EH (cell line): ENCODE measurements at places on chromosomes 5 and 9.

GRCh38 chr5:168850683-168851082 lies 271.5 kb upstream of the PANK3 start:
- no peak for DNase-seq

GRCh38 chr5:88509403-88509802 lies 240.8 kb upstream of the TMEM161B start:
- DNase-seq, result no peak

- no peak for DNase-seq
These were observed 26.7 kb upstream of the FRMPD1 start for GRCh38 chr9:37624073-37624472.

- no peak for DNase-seq
These were observed 22.4 kb upstream of the CORO2A start for GRCh38 chr9:98214811-98215210.

DNA sequence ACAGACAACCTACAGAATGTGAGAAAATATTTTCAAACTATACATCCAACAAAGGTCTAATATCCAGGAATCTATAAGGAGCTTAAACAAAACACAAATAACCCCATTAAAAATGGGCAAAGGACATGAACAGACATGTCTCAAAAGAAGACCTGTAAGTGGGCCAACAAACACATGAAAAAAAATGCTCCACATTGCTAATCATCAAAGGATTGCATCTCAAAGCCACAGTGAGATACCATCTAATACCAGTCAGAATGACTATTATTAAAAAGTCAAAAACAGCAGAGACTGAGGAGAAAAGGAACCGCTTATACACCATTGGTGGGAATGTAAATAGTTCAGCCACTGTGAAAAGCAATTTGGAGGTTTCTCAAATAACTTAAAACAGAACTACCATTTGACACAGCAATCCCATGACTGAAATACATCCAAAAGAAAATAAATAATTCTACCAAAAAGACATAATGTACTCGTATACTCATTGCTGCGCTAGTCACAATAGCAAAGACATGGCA lies 39.1 kb upstream of the C5orf63 start:
- DNase-seq, result peak; percentile 61

DNA sequence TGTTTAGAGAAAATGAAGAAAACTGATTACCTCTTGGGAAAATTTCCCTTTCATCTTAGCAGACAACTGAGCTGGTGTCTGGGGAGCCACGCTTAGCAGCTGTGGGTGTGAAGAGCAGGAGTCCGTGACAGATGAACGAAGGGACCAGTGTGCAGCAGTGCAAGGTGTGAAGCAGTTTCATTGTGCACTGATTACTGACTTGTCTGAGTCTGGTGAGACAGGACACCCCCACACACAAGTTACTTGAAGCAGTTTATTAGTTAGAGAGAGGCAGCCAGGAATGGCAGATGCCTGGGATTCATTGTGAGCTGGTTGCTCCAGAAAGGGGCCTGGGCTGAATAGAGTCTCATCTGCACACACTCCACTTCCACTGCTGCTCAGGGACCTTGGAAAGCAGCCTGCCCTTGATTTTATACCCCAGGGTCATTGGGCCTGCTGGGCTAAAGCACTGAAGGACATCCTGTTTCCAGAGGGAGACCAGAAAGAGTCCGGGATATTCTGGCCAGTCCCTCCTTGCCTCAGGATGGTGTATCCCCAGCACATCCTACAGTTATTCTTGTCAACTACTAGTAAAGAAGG lies 47.4 kb downstream of the FBXL7 start:
- no peak for DNase-seq

DNA sequence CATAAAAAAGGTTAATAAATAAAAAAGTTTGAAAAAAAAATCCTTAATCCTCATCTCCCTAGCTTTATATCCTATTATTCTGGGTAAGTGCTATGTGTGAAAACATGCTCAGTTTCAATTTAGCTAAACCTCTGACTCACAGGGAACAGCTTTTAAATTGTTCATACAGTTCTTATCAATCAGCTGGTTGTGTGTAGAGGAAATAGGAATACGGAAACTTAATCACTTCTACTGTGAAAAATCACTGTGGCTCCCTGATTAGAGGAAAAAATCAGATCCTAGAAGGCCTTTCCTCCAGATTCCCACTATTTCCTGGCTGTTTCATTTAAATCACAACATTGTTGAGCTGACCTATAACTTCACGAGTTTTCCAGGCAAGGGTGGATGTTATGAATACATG lies 120.5 kb downstream of the MARCHF3 start:
- DNase-seq, result no peak

DNA sequence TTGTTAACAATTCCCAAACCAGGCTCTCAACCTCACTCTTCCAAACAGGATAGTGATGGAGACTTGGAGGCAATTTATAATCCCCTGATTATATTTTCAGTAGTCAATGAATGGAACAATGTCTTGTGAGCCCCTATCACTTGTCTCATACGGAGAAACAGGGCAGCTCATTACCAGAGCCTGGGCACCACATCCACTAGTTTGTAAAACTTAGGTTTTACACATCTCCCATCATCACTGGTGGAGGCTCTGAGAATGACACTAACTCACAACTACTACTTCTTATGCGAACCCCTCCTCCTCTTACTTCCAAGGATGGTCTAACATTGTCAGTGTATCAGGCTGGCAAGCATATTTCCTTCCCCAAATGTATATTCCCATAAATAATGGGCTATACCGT lies 253.7 kb downstream of the EPB41L4A start:
- DNase-seq, result no peak

DNA sequence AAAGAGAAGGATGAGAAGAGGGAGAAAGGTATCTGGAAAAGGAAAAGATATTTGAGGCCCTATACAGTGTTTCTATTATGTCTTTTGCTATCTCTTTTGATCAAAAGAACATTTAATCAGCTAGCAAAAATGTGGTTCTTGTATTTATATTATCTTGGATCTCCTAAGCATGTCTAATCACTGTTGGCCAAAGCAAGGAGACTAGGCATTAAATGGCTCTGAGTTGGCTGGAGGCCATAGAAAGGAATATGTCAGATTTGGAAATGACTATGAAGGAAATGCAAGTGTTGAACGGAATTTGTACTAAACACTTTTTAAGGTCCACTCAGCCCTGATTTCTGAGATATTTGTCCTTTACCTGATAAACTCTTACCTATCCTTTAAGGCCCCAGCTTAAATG lies 22.4 kb upstream of the THG1L start:
- peak; percentile 81 for DNase-seq

DNA sequence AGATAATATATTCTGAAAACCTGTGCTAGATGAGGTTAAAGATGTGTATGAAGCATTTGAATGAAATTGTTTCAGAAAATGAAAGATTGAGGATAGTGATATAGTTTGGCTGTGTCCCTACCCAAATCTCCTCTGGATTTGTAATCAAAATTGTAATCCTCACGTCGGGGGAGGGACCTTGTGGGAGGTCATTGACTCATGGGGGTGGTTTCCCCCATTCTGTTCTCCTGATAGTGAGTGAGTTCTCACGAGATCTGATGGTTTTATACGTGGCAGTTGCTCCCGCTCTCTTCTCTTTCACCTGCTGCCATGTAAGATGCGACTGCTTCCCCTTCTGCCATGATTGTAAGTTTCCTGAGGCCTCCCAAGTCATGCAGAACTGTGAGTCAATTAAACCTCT lies 2.0 kb upstream of the TEX48 start:
- DNase-seq, result no peak

GRCh38 chr5:43113546-43113945 lies 7.2 kb upstream of the ZNF131 start:
- DNase-seq, result no peak

GRCh38 chr5:68225188-68225910 lies 9.8 kb downstream of the PIK3R1 start:
- peak; percentile 93 for DNase-seq

- DNase-seq, result no peak
These were observed 50.8 kb downstream of the ADAMTS12 start for GRCh38 chr5:33840927-33841547.

- peak; percentile 27 for DNase-seq
These were observed 70.5 kb upstream of the OR2K2 start for GRCh38 chr9:111400564-111400898.

DNA sequence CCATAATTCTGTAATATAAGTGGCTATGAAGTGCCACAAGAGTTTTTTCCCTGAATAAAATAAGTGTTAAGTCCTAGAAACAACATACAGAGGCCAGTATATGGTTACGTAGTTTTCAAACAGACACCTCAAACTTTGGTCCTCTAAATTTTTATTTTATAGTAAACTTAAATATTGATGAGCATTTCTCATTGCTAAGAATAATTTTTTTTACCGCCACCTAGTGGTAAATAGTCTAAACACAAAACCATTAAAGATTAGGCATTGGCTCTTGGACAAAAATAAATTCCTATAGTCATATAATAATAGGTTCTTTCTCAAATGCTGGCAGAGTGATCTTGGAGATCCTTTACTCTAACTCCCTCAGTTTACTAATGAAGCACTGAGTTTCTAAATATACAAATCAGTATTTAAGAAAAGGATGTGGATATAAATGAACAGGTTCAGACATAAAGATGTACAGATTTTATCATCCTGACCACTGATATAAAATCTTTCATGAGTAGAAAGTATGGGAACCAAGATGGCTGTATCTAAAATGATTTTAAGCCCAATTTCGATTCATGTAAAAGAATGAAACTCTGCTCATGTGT lies 136.2 kb downstream of the FANCC start:
- DNase-seq, result peak; percentile 23

- no peak for DNase-seq
These were observed 20.2 kb downstream of the HNRNPH1 start for GRCh38 chr5:179603308-179603707.

DNA sequence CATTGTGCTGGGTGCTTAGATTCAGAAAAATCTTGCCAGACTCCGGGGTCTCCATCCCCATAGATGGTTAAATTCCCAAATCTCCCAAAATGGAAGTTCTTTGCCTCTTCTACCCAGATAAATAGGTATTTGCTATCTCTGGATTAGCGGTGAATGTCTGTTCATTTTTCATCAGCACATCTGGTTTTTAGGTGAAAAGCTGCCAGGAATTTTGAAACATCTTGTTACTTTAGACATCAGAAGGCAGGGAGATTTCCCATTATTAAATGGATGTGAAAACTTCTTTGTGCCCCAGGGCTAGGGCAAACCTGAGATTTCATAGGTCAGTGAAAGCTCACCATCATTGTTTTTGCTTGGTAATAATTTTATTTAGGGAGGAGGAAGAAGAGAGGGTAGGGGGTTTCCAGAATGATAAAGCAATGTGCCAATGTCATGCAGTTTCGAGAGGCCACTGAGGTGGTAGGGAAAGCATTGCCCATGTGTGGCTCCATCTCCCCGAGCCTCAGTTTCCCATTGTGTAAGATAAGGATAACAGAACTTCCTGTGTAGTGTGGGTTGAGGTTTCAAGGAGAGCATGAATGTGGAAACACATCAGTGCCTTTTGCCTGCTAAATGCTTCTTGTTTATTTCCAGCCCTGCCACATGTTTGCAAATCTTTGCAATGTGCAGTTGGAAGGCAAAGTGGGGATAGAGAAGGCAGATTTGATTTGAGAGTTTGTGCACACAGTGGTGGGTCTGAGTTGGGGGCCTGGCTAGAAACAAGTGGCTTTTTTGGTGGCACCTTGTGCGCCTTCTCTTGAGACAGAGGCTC lies 147.2 kb upstream of the KLF4 start:
- DNase-seq, result no peak

- DNase-seq, result no peak
These were observed 29.5 kb downstream of the ANKH start for GRCh38 chr5:14842117-14842516.

GRCh38 chr9:38249587-38250210 lies 142.8 kb upstream of the ALDH1B1 start:
- DNase-seq, result no peak

GRCh38 chr9:124754289-124754688 lies 16.8 kb downstream of the NR6A1 start:
- DNase-seq, result peak; percentile 50

DNA sequence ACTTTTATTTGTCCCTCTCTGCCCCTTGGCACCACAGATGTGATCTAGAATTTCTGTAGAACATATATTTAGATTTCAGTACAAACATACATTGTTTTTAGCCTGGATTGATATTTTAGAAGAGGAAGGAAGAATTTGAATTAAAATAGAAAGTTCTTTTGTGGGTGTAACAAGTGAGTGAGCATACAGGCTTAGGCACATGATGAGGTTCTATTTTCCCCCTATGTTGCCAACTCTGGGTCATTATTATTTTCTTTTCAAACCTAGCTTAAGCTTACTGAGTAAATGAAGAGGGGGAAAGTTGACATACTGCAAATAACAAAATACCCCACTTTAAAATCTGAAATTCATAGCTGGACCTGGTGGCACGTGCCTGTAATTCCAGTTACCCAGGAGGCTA lies 102.9 kb downstream of the GCNT1 start:
- no peak for DNase-seq

- peak; percentile 67 for DNase-seq
These were observed 17.6 kb downstream of the TSTD2 start for GRCh38 chr9:97615439-97616072.

DNA sequence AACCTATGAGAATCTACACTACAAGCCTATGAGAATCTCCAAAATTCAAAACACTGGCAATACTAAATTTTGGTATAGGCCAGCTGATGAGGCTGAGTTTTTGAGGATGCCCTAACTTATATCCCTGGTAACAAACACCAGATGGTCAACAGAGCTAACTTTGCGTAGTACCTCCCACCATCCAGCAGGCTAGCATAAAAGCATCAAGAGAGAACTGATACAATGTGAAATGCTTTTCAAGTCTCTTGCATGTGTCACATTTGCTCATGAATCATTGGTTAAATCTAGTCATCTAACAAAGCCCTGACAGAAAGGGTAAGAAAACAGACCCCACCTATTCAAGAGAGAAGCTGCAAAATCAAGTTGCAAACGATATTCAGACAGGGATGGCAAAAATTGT lies 1609.7 kb upstream of the CDH9 start:
- DNase-seq, result no peak

DNA sequence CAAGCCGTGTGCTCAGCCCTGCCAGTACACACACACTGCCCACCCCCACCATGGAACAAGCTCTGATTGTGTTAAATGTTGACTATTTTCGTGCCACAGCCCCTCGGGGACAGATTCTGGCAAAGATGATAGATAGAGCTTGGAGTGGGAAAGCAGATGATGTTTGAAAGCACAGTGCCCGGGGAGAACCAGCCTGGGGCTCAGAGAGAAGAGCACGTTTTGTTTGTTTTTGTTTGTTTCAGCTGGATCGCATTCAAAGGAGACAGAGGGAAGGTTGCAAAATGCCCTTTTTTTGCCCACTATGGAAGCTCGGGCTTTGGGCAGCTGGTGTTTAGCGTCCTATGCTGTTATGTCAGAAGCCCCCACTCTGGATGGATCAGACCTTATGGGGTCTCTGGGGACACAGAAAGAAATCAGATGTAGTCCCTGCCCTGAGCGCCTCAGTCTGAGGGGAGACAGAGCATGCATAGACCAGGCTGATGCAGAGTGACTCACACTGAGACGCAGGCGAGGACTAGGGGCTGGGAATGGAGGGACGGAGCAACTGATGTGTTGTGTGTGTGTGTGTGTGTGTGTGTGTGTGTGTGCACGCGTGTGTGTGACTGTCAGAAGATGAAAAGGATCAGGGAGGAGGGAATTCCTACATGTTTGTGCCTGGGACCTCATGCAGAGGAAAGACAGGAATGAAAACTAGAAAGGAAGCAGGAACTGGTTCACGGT lies 229.7 kb downstream of the MELK start:
- peak; percentile 68 for DNase-seq
